Activated CD8-positive, alpha-beta T cell treated with anti-CD3 and anti-CD28 coated beads for 36 hours (primary cell): ENCODE measurements at places on chromosomes 3 and 15. TPM values are rescaled to one million over a fixed set of nuclear protein-coding genes. Genes with fewer than 3 reads are reported as not detected.

PYGO1 gene
- not detected for total RNA-seq

SAMD7 gene
- total RNA-seq, result not detected

SEC22A gene
- 14.3 TPM for total RNA-seq

CCDC174 gene
- 16.2 TPM for total RNA-seq

CYP1A1 gene
- total RNA-seq, result 4.9 TPM

PATL2 gene
- total RNA-seq, result 17.8 TPM
